LHCN-M2 (cell line): ENCODE measurements at places on chromosomes 5 and 9. TPM values are rescaled to one million over a fixed set of nuclear protein-coding genes. Genes with fewer than 3 reads are reported as not detected.

GRCh38 chr9:131870156-131870555 is 130.3 kb upstream of the RAPGEF1 start:
- no peak for DNase-seq

GRCh38 chr5:168329302-168329701 is 37.9 kb downstream of the WWC1 start:
- DNase-seq = no peak

GRCh38 chr5:54156577-54156976 is 153.8 kb downstream of the ARL15 start:
- no peak for DNase-seq

DNA sequence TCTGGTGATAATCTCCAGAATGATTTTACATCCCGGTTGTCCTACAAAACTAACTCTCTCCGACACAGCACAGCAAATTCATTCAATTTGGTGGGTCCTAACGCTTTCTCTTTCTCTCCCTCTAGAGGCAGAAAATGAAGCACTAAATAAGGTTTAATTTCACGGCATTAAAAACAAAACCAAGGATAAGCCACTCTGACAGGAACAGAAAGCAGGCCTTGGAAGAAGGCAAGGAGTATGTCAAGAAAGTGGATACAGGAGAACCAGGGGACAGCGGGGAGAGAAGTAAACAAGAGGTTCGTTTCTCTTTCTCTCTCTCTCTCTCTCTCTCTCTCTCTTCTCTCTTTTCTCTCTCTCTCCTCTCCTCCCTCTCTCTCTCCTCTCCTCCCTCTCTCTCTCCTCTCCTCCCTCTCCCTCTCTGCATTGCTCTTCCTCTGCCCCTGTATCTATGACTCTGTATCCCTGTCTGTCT is 49.8 kb downstream of the EBF1 start:
- DNase-seq = peak; percentile 77

GRCh38 chr9:93147632-93148031 is 13.6 kb upstream of the NINJ1 start:
- DNase-seq = no peak

DNA sequence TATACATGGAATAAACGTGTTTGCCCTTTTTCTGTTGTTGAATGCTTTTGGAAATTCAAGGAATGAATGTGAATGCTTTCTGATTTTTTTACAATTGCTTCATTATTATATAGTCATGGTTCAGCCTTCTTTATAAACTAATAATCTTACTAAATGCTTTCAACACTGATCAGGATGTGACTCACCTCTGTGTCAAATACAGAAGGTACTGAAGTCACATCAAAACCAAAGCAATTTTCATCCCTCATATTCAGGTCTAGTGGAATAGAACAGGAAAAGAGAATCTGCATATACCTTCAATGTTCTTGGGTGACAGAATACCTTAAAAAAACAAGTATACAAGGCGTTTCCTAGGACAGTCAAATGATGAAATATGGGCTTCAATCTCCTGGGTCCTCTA is 170.7 kb downstream of the PDE4D start:
- peak; percentile 23 for DNase-seq

DNA sequence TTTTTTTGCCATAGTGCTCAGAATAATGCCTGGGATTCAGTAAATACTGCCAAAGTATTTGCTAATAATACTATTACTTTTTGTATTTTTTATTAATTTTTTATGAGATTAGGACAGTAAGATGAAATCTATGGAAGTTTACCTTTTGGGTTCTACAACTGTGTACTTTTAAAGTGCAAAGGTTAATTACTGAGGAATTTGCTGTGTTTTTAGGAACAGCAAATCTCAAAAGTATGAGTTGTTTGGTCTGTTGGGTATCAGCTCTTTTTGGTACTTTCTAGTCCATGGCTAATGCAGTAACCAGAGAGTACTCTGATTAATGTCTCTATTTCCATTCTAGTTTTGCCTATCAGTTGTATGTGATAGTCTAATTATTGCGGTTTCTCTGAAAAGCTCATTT is 5.1 kb downstream of the HSPA4 start:
- DNase-seq = no peak

DNA sequence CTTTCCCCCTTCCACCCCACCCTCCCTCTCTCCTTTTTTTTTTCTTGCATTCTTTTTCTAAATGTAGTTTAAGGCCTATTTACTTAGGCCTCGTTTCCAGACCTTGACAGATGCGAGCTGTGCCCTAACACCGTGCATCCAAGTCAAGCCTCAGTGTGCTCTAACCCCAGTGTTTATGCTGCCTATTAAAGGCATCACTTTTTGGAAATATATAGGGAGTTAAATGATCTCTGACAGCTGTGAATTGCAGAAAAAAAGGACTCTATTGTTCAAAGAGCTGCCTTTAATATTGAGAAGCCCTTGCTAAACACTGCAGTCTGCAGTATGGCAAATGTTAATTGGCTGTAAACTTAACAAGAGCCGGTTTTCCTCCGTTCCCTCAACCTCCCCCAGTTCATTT is 270.4 kb upstream of the TUT7 start:
- no peak for DNase-seq

Gene DMRTA1
- total RNA-seq = 2.4 and 4.2 TPM in 2 replicates

Gene PKD2L2
- total RNA-seq = not detected in 2 replicates

Gene PAPPA
- total RNA-seq = 3.0 and 4.7 TPM in 2 replicates

Gene FAM163B
- not detected in 2 replicates for total RNA-seq

Gene DNLZ
- total RNA-seq = 51.2 and 52.0 TPM in 2 replicates
